ENCODE measurements at places on chromosomes 1 and 21.
A peak's percentile ranks its signal among the peaks of the same experiment; 100 is the strongest.

- DNase-seq: no peak
Observed at GRCh38 chr1:237124856-237125462, 83.0 kb downstream of the RYR2 start.

DNA sequence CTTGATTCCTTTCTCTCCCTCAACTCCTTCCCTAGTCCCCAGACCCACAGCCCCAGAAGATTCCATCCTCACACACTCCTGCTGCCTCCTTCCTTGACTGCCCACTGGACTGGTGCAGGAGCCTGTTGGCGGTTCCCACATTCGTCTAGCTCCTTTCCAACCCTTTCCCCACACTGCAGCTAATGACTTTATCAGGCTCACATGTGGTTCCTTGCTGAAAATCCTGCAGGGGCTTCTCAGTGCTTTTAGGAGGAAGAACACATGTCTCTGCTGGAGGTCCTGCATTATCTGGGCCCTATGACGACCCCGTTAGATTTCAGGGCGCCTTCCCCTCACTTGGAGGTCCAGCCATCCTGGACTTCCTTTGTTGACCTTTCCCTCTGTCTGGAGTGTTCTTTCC, 50.2 kb downstream of the EDN2 start:
- no peak for DNase-seq

DNA sequence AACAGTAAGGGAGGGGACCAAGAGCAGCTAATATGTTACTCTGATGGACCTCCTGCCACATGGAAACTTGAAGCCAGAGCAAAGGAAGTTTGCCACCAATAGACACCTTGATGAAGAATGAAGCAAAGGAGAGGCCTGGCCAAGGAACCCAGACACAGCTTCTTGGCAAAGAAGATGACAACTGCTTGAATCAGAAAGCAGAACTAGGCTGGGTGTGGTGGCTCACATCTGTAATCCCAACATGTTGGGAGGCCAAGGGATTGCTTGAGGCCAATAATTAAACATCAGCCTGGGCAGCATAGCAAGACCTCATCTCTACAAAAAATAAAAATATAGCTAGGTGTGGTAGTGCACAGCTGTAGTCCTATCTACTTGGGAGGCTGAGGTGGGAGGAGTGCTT, 31.7 kb upstream of the CAPZB start:
- no peak for DNase-seq

GRCh38 chr1:156067262-156067661, 6.3 kb downstream of the RAB25 start:
- no peak for DNase-seq

DNA sequence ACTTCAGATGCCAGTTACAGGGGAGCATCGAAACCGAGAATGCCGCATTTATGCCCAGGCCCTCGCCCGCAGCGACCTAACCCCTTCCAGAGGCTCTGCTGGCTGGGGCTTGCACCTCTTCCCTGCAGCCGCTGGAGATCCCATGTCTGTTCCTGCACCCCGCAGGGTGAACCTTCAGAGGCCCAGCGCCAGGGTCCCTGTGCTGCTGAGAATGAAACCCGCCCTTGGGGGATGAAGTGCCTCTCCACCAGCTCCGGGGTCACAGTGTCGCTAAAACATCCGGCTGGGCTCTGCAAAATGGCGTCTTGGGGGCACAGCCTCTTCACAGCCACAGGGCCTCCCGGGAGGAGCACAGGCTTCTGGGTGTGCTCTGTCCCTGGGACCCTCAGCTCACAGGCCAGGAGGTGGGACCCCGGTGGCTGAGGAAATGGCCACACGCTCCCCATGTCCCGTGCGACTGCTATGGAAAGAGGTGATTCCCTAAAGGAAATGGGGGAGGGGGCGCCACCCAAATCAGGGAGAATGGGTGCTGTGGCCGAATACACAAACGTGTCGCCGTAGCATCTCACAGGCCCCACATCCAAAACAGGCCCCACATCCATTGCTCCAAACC, 39.9 kb upstream of the TSPEAR start:
- DNase-seq: no peak

DNA sequence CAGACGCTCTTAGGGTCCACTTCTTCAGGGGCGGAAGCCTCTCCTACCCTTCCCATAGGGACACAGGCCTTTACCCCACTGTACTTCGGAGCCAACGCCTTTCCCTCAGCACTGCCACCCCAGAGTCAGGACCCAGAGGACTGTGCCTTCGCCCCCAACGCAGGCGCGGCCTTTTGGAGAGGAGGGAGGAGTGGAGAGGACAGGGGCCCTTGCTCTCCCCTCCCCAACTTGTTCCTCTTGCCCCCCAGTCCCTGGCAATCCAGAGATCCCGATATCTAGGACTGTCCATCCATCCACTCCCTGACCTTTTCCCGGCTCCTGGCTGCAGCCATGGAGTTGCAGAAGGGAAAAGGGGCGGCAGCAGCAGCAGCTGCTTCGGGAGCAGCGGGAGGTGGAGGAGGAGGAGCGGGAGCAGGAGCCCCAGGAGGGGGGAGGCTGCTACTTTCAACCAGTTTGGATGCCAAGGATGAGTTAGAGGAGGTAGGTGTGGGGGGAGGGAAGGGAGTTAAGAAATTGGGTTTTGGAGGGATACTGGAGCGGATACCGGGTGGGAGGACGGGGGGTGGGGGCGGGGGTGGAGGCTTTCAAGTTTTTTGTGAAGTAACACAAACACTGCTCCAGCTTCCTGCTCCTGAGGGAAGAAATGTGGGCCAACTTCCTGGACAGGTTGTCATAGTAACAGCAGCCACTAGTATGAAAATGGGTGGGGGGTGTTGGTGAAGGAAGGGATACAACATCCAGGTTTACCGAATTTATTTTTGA, 636 bp downstream of the INTS3 start:
- DNase-seq: peak; percentile 65

- DNase-seq: no peak
Observed at GRCh38 chr1:53063744-53064515, 1.9 kb downstream of the PODN start.

- no peak for DNase-seq
Observed at GRCh38 chr1:7463526-7463925, 307.6 kb upstream of the VAMP3 start.

DNA sequence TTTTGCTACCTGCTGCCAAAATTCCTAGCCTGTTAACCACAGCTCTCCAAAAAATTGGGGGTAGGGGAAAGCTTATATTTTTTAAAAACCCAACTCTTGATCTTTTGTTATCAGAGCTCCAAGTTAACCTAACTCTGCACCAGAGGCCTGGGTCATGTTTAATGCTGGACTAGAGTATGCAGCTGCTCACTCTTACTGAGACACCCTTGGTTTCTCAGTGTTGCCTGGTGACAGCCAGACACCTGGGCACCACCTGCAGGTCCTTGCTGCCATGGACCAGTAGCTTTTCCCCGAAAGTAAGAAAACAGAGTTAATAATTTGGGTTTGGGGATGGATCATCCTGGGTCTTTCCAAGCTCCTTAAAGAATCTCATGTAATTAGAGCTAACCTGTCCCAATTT, 30.1 kb downstream of the KCNJ6 start:
- no peak for DNase-seq

- DNase-seq: no peak
Observed at GRCh38 chr1:50970509-50970887, 453 bp downstream of the CDKN2C start.

- DNase-seq: peak; percentile 99
Observed at GRCh38 chr1:19398309-19398760, 86.2 kb downstream of the SLC66A1 start.

DNA sequence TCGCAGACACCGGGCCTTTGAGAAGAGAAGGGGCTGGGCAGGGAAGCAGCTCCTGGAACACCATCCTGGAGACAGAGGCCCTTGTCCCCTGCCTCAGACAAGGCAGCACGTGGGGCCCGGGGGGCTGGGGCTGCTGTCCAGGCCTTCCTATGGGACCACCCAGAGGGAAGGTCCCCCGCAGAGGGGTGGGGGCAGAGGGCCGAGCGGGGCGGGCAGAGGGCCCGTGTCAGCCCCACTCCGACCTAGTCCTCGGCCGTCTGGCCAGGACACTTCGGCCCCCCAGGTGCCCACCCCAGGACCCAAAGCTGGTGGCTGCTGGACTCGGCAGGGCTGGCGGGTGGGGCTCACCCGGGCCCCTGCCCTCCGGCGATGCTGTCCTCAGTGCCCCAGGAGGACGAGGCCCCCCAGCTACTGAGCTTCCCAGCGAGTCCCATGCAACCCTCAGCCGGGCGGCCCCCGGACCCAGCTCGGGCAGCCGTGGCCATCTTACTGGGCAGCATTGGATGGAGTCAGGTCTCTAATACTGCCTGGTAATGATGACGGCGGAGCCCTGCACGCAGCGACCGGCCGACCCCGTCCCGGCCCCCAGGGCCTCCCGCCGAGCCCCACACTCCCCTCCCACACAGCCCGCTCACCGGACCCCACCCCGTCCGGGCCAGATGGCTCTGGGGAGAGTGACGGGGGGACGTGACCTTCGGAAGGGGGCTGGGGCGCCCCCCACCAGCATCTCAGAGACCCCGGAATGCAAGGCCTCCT, 6.9 kb upstream of the TTLL10 start:
- DNase-seq: no peak
